Lower lobe of right lung (tissue), 2 donors: ENCODE measurements at places on chromosomes 4 and X. TPM values are rescaled to one million over a fixed set of nuclear protein-coding genes. Genes with fewer than 3 reads are reported as not detected.

GRCh38 chr4:13793020-13793710, 165.6 kb upstream of the BOD1L1 start:
- H3K4me3 ChIP-seq: no peak overlapping the region
- no peak overlapping the region for H3K27ac ChIP-seq
- H3K27me3 ChIP-seq: no peaks in the 10 kb centered on the region
- DNase-seq: no peak
- H3K4me1 ChIP-seq: no peaks in the 10 kb centered on the region

DNA sequence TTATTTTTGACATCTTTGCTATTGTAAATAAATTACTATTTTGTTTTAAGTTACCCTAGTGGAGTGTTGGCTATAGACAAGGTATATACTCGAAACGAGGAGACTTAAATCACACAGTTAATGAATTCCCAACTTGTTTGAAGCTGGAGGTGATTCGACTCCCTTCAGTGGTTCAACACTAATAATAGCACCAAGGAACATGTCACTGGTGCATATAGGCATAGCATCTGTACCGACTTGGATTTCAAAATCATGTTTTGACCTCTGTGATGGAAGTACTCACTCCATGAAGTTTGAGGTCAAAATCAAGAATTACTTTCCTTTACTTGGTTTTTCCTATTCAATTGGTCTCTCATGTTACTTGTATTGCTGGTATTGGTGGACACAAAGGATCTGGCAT, 66.5 kb downstream of the ZFX start:
- DNase-seq: no peak
- peaks cover 18% of the 10 kb centered on the region for H3K36me3 ChIP-seq
- no peaks in the 10 kb centered on the region for H3K27me3 ChIP-seq
- no peaks in the 10 kb centered on the region for H3K4me1 ChIP-seq

DNA sequence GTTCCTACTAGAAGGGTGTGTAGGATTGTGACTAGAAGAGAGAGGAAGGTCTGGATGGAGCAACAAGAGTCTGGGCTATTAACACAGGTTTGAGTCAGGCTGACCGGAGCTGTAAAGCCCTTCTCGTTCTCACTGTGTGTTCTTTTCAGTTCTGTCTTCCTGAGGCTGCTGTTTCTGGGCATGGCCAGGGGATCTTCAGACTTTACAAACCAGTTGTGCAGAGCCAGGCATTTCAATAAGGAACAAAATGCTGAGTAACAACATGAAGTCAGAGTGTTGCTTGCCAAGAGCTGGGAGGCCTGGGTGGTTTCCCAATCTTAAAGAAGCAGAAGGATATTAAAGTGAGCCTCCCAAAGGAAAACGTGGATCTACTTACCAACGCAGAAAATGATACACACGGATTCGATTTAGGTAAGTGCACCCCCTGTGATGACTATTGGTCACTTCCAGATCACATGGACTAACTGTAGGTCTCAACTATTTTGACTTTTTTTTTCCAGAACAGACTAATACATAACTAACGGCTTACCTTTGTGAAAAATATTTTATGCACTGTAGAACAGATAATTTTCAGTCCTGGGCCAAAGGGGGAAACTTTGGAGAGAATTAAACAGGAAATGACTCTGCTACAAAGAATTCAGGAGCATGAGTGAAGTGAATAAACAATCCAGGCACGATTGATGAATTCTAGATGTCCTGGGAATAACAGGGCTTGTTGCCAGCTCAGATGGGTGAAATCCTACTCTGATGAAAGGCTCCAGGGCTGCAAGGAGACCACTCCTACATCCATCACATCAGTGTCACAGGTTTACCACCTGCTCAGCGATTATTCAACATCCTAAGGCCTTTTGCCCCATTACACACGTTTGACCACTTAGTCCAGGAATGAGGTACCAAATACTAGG, 94.5 kb downstream of the ANXA3 start:
- no peaks in the 10 kb centered on the region for H3K27me3 ChIP-seq
- H3K4me1 ChIP-seq: peaks cover 54% of the 10 kb centered on the region
- peak overlapping the region; percentile 25 for H3K4me3 ChIP-seq
- H3K27ac ChIP-seq: peak overlapping the region; percentile 75

DNA sequence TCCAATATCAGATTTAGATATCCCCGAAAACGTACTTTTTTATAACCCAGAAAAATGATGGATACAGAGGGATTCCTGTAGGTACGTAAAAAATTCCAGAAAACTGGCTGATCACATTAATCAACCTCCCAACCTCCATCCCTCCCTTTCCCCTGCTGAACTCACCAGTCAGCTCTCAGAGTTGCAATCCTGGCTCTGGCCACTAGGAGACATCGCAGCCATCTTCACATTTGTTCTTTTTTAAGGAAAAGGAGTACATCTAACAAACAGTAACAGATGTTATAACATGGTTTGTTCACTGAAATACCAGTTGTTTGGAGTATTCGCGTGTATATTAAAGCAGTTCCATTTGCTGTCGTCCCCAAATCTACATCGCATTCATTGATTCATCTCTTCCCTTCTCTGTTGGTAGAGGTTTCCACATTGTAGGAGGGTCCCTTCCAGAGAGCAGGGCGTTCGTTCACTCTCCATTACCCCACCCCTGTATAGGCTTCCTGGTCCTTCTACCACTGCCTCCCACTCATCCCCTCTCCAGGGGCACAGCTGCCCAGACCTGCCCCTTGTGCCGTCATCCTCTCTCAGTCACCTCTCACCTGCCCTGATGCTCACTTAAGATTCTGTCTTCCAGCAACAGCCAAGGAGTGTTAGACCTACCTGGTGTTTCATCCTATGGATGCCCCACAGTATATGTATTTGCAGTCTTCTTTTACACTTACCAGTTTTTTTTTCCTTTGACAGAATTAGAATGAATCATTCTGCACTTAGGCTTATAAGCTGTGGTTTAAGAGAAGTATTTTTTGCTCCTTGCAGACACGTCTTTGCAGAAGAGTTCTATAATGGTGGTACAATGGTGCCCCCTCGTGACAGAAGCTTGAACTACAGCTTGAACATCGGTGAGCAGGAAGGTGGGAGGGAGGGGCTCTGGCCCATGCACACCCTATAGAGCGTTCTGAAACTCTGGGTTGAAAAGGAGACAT, 36.8 kb upstream of the RAB40AL start:
- H3K4me1 ChIP-seq: no peaks in the 10 kb centered on the region
- H3K27me3 ChIP-seq: no peaks in the 10 kb centered on the region
- no peak overlapping the region for H3K27ac ChIP-seq
- peak; percentile 47 for DNase-seq
- no peak overlapping the region for H3K4me3 ChIP-seq

- H3K36me3 ChIP-seq: no peaks in the 10 kb centered on the region
- H3K4me3 ChIP-seq: no peak overlapping the region
- no peaks in the 10 kb centered on the region for H3K27me3 ChIP-seq
- no peak for DNase-seq
These were observed 247.6 kb downstream of the CBLL2 start for GRCh38 chrX:22520128-22520828.

- H3K4me3 ChIP-seq: no peak overlapping the region
- DNase-seq: no peak
- H3K36me3 ChIP-seq: no peaks in the 10 kb centered on the region
- no peaks in the 10 kb centered on the region for H3K4me1 ChIP-seq
- no peak overlapping the region for H3K27ac ChIP-seq
- H3K27me3 ChIP-seq: no peaks in the 10 kb centered on the region
These were observed 197.6 kb upstream of the FAM9B start for GRCh38 chrX:9231491-9231890.

RENBP gene
- 57.0 TPM for total RNA-seq

DMRTC1B gene
- total RNA-seq: 0.53 TPM
